H1 (cell line): ENCODE measurements at places on chromosomes 12 and 14. TPM values are rescaled to one million over a fixed set of nuclear protein-coding genes. Genes with fewer than 3 reads are reported as not detected.

CLEC2A gene
- 2.8 and 3.7 TPM in 2 replicates for total RNA-seq

RAD9B gene
- total RNA-seq = not detected in 2 replicates

- H3K27me3 ChIP-seq = no peaks in the 10 kb centered on the region
- no peak overlapping the region for H3K27ac ChIP-seq
- no peaks in the 10 kb centered on the region for H3K4me1 ChIP-seq
- H3K36me3 ChIP-seq = no peaks in the 10 kb centered on the region
- DNase-seq = no peak
Observed at GRCh38 chr12:55671746-55672145, 35.1 kb downstream of the OR10P1 start.

MUCL1 gene
- total RNA-seq = not detected in 2 replicates

GRCh38 chr12:112115259-112116045 is 6.9 kb upstream of the NAA25 start:
- peaks cover 15% of the 10 kb centered on the region for H3K4me1 ChIP-seq
- no peaks in the 10 kb centered on the region for H3K27me3 ChIP-seq
- H3K27ac ChIP-seq = no peak overlapping the region
- no peak overlapping the region for H3K4me3 ChIP-seq
- no peak for DNase-seq
- H3K36me3 ChIP-seq = no peaks in the 10 kb centered on the region

PLBD1 gene
- total RNA-seq = 9.9 and 12.3 TPM in 2 replicates

SUSD6 gene
- total RNA-seq = 3.8 and 5.1 TPM in 2 replicates

GRCh38 chr14:25150934-25151790 is 101.2 kb upstream of the STXBP6 start:
- no peak for DNase-seq
- H3K27me3 ChIP-seq = no peaks in the 10 kb centered on the region
- H3K27ac ChIP-seq = no peak overlapping the region
- no peaks in the 10 kb centered on the region for H3K4me1 ChIP-seq
- no peaks in the 10 kb centered on the region for H3K36me3 ChIP-seq
